Central memory CD8-positive, alpha-beta T cell (primary cell): ENCODE measurements at places on chromosomes 6 and 20.

GRCh38 chr6:127857051-127857637 lies 43.7 kb downstream of the THEMIS start:
- no peaks in the 10 kb centered on the region for H3K27me3 ChIP-seq
- H3K4me1 ChIP-seq: peaks cover 67% of the 10 kb centered on the region
- no peak for DNase-seq

DNA sequence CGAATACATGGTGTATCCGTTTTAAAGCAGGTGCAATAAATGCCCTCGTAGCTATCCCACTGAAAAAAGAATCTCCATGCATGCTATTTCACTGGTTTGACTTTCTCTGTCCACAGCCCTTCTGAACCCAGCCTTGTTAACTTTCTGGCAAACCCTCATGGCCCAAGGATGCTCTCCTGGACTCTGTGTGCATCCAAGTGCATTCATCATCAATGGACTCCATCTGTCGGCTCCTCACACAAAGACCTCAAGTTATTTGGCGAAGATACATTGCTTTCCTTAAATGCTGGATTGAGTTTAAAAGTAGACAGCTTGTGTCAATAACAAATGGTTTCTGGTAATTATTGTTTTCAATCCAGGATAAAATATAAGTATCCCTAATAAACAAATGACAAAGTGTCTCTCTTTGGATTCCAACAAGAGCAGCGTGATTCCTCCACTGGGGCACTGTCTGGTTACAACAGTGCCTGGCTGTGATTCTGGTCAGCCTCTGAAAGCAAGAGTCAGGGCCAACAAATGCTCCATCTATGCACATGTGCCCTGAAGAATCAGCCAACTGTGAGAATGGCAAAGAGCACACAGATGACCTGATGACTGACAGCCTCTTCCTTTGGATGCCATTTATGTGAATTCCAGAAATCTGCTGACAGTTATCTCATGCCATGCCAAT lies 55.7 kb downstream of the FYN start:
- H3K36me3 ChIP-seq: peaks cover 17% of the 10 kb centered on the region
- no peak overlapping the region for H3K4me3 ChIP-seq
- no peaks in the 10 kb centered on the region for H3K27me3 ChIP-seq

- H3K4me3 ChIP-seq: no peak overlapping the region
- no peak for DNase-seq
- no peak overlapping the region for H3K27ac ChIP-seq
- no peaks in the 10 kb centered on the region for H3K36me3 ChIP-seq
- no peaks in the 10 kb centered on the region for H3K27me3 ChIP-seq
Observed at GRCh38 chr6:100382767-100383195, 81.9 kb downstream of the SIM1 start.

DNA sequence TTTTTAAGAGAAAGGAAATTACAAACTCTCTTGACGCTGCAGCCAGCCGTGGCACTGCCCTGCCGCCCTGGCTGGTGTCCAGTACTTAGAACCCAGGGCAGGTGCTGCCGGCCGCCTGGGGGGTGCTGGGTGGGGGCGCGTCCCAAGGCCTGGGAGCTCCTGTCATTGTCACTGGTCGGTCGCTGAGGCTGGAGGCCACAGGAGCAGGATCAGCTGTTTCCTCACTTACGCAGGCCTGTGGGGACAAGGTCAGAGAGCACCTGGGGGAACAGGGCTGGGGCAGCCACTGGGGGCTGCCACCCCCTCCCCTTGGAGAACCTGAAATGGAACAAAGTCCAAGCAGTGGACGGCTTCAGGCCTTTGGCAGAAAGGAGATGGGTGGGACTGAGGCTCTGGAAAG lies 5.6 kb downstream of the BIRC7 start:
- peaks cover 13% of the 10 kb centered on the region for H3K27me3 ChIP-seq

DNA sequence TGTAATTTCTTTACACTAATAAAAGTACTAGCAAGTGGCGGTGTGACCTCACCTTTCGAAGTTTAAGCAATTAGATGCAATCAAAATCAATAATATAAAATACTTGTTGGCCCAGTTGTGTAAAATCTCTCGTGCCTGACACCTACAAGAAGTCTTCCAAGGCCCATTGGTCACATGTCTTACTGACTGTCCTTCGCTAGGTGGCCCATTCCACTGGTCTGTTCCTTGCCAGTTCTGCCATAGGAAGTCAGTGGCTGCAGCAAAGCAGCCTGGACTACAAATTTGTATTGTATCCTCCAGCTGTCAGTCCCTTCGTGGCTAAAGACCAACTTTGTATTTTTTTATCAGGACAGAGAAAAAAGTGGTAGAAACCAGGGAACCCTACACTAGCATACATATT lies 61.8 kb downstream of the CYB5R4 start:
- peaks cover 20% of the 10 kb centered on the region for H3K36me3 ChIP-seq
- no peak overlapping the region for H3K27ac ChIP-seq
- H3K4me1 ChIP-seq: no peaks in the 10 kb centered on the region

DNA sequence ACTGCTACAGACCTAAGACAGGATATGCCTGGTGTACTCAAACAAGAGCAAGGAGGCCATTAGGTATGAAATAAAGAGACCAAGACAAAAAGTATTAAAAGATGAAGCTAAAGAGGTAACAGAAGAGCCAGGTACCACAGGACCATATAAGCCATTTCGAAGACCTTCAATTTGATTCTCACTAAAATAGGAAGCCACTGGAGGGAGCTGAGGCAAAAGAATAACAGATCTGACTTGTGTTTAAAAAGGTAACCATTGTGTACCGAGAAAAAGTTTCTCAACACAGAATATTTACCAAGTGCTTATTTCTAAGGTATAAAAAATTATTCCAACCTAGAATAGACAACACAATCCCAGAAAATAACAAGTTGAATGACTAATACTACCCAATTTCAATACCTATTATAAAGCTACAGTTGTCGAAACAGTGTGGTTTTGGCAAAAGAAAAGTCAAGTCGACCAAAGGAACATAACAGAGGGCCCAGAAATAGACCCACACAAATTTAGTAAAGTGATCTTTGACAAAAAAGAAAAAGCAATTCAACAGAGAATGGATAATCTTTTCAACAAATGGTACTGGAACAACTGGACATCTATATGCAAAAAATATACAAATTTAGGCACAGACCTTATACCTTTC lies 125.3 kb upstream of the DST start:
- H3K4me1 ChIP-seq: no peaks in the 10 kb centered on the region
- no peak overlapping the region for H3K4me3 ChIP-seq
- no peaks in the 10 kb centered on the region for H3K27me3 ChIP-seq

DNA sequence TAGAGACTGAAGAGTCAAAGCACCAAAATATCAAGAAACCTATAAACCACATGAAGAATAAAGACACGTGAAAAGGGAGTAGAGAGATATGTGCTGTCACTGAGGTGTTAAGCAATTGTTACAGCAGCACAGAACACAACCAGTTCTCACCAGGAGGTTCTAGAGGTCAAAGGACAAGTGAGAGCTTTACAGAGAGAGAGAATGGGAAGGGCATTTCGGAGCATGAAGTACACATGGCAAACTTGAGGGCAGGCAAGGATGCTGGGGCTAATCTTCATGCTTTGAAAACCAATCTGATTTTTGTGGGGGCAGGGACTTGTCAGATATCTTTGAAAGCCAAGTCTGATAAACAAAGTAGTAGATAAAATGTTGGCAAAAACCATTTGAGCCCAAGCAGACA lies 142.3 kb upstream of the NRSN1 start:
- H3K4me3 ChIP-seq: no peak overlapping the region
- H3K27ac ChIP-seq: no peak overlapping the region
- no peaks in the 10 kb centered on the region for H3K4me1 ChIP-seq
- no peaks in the 10 kb centered on the region for H3K27me3 ChIP-seq

DNA sequence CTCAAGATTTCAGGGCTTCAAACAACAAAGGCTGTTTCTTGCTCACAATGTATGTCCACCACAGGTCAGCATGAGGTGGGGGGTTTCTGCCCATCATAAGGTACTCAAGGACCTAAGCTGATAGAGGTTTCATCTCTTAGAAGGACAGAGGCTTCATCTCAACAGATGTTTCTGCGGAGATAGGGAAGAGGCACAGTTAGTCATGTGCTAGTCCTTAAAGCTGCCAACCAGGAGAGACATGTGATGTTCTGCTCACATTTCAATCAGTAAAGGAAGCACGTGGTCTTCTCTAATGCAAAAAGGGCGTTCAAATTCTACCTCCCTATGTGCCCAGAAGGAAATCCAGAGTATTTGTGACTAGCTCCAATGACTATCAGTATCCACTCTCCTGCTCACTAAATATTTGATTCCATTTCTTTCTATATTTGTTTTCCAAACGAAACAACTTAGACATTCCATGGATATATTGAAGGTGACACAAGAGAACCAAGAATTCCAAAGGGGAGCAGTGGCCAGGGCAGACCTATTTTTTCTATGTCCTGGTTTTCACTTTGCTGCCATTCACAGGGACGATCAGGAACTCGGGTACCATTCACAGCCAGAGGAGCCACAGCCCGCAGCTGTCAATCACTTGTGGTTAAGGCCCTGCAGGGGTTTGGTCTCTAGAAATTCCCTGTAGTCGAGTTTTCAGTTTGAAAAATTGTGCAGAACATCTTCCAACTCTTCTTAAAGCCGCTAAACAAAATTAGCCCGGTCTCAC lies 173.2 kb upstream of the FOXA2 start:
- H3K27ac ChIP-seq: no peak overlapping the region
- peaks cover 2% of the 10 kb centered on the region for H3K36me3 ChIP-seq
- H3K27me3 ChIP-seq: no peaks in the 10 kb centered on the region
- no peak for DNase-seq
- H3K4me3 ChIP-seq: no peak overlapping the region
